ENCODE measurements at places on chromosomes 7 and 10. TPM values are rescaled to one million over a fixed set of nuclear protein-coding genes. Genes with fewer than 3 reads are reported as not detected.

GRCh38 chr7:138435231-138435919 is 24.7 kb upstream of the TRIM24 start:
- DNase-seq, result no peak

DNA sequence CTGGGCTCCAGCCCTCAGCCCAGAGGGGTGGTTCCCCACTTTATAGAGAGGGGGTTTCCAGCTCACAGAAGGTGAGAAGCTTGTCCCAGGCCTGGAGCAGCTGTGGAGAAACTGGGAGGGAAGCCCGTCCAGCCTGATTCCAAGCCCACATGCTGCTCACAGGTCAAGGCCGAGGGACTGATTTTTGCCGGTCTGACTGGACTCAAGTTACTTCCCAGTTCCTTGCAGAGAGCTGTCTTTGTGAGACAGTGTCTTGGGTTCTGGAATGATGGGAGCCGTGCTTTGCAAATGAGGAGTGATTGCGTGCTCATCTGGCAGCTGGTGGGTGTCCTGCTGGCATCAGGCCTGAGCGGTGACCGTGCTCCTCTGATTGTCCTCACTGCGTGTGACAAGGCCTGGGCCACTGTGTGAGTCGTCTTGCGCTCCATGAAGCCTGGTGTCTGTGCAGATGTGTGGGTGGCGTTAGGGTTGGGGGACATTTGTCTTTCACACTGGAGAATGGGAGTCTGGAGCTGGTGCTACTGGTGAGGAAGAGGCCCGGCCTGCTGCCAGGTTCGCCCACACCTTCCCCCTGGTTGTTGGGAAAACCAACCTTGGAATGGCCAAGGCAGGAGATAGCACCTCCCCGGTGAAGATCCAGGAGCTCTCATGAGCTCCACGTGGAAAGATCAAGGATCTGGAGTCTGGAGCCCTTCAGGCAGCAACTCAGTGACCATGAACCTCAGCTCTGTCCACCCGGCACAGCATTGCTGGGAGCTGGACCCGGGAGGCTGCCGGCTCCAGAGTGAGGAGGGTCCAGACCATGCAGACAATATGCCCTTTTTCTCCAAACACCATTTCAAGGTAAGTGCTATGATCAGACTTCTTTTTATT is 129.6 kb downstream of the SMURF1 start:
- DNase-seq, result no peak

The HOXA1 gene
- total RNA-seq, result 0.12 TPM

DNA sequence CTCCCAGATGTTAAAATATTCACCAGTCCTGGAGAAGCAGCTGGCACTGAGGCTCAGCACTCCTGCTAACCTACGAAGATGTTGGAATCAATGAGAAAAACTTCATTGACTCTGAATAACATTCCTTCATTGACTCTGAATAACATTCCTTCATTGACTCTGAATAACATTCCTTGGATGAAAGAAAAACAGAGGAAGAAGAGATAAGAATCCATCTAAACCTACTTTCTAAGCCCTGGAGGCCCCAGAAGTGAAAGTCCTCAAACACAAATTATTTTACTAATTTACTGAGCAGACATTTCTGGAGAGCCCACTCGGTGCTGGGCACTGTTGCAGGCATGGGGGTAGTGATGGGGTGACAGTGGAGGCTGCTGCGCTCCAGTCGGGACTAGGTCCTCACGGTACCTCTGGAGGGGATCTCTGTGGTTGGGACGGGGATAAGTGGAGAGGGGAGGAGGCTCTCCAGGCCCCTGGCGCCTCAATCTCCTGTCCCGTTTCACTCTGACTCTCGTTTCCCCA is 254.1 kb downstream of the WDR37 start:
- DNase-seq, result no peak

The ECHDC3 gene
- 63.8 TPM for total RNA-seq
